ENCODE measurements at places on chromosomes 11 and 22. TPM values are rescaled to one million over a fixed set of nuclear protein-coding genes. Genes with fewer than 3 reads are reported as not detected.

GRCh38 chr11:69880041-69880825 is 61.0 kb upstream of the FGF3 start:
- H3K4me1 ChIP-seq, result no peaks in the 10 kb centered on the region
- H3K4me3 ChIP-seq, result no peak overlapping the region
- peaks cover 4% of the 10 kb centered on the region for H3K27me3 ChIP-seq
- H3K27ac ChIP-seq, result no peak overlapping the region
- DNase-seq, result no peak
- no peaks in the 10 kb centered on the region for H3K36me3 ChIP-seq

- peaks cover 12% of the 10 kb centered on the region for H3K4me1 ChIP-seq
- DNase-seq, result peak; percentile 70
- no peaks in the 10 kb centered on the region for H3K27me3 ChIP-seq
- H3K36me3 ChIP-seq, result peaks cover 5% of the 10 kb centered on the region
- H3K4me3 ChIP-seq, result peak overlapping the region; percentile 16
- H3K27ac ChIP-seq, result peak overlapping the region; percentile 82
Measured at GRCh38 chr11:121841487-121842191, 274.4 kb downstream of the BLID start.

OR5F1 gene
- total RNA-seq, result not detected

TEX54 gene
- not detected for total RNA-seq

GRCh38 chr11:113806406-113806805 is 26.8 kb downstream of the CLDN25 start:
- H3K27ac ChIP-seq, result no peak overlapping the region
- DNase-seq, result peak; percentile 54
- peaks cover 17% of the 10 kb centered on the region for H3K36me3 ChIP-seq
- no peaks in the 10 kb centered on the region for H3K4me1 ChIP-seq
- no peaks in the 10 kb centered on the region for H3K27me3 ChIP-seq

CBY1 gene
- 8.2 TPM for total RNA-seq

DNA sequence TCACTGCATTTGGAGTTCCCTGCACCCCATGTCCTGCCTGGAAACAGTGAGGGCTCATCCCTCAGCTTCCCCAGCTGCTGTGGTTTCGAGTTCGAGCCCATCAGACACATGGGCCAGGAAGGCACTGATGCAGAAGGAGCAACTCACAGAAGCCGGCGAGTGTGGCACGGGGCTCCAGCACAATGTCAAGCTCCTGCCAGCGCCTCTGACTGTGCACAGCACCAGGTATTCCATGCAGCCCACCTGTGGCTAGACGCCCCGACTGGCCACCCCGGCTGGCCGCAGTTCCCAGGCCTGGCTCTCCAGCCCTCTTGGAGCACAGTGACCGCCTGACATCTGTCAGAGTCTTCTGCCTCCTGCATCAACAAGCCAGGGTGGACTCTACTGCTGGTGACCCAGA is 419.4 kb downstream of the SHANK2 start:
- no peaks in the 10 kb centered on the region for H3K36me3 ChIP-seq
- no peak overlapping the region for H3K4me3 ChIP-seq
- H3K4me1 ChIP-seq, result no peaks in the 10 kb centered on the region
- H3K27me3 ChIP-seq, result no peaks in the 10 kb centered on the region
- no peak for DNase-seq
